ENCODE measurements at places on chromosomes 6 and 20. TPM values are rescaled to one million over a fixed set of nuclear protein-coding genes. Genes with fewer than 3 reads are reported as not detected.
A peak's percentile ranks its signal among the peaks of the same experiment; 100 is the strongest.

DNA sequence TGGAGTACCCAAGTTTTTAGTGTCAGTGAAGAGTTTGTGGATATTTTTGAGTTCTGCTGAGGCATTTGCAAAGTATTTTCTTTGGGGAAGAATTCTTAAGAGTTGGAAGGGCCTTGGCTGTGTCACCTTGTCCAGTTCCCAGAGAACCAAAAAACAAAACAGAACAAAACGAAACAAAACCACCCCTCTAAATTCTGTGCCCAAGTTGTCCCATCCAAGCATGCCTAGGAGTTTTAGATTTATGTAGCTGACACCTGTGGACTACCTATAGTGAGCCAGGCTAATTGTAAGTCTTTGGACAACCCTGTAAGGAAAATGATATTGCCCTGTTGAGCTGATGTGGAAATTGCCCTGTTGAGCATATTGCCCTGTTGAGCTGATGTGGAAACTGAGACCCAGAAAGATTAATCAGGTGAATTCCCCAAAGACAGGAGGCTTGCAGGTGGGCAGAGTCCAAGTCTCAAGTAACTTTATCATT lies 1.0 kb upstream of the ECI2 start:
- no peak for DNase-seq

GRCh38 chr6:88867841-88868731 lies 95.3 kb downstream of the RNGTT start:
- peak; percentile 76 for DNase-seq

DNA sequence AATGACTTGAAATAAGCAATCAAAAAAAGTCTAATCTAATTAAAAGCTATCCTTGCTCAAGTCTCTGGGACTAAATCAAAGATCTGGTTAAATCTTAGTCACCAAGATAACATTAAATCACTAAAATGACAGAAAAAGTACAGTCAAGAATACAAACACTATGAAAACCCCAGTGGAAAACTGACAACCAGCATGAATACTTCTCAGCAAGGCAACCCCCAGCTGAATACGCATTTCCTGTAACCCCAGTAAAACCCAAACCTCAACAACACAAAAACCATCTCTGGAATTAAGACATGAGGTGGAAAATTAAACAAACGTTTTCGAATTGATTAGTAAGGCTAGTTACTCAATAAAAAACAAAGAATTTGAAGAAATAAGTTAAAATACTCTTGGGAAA lies 23.7 kb upstream of the ZC3H12D start:
- no peak for DNase-seq

GRCh38 chr6:27617700-27618689 lies 145.1 kb upstream of the ZNF184 start:
- DNase-seq, result peak; percentile 64

DNA sequence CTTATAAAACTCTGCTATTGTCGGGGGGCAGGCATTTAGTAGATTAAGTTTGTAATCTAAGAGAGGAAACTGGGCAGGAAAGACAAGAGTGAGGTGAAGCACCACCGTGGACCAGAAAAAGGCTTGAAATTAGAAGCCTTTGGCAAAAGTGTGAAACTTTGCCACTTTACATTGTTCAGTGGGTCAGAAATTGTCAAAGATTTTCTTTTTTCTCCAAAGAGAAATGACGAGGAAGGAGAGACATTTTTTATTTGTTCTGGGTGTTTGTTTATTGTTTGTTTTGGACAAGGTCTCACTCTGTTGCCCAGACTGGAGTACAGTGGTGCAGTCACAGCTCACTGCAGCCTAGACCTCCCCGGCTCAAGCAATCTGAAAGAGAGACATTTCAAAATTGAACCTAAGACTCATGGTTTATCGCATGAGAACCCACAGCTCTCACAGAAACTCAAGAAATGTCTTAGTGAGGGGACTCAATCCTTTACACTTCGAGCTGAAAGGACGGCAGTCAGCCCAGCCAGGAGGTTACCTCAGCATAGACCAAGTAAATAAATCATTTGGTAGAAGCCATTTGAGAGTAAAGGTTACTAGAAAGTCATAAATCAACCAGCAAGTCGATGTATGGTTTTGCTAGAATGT lies 262.8 kb upstream of the TAB2 start:
- DNase-seq, result no peak

Gene CST2
- polyA plus RNA-seq, result 1.6 TPM

Gene TRIM31
- not detected for polyA plus RNA-seq

Gene PACSIN1
- not detected for polyA plus RNA-seq

Measured in GM23248 (cell line).